H1 (cell line): ENCODE measurements at places on chromosomes 3 and 15. TPM values are rescaled to one million over a fixed set of nuclear protein-coding genes. Genes with fewer than 3 reads are reported as not detected.

Gene DPPA4
- total RNA-seq: 734 and 772 TPM in 2 replicates

Gene KBTBD13
- total RNA-seq: not detected in 2 replicates

- DNase-seq: no peak
Measured at GRCh38 chr3:12705981-12706380, 42.1 kb upstream of the RAF1 start.

DNA sequence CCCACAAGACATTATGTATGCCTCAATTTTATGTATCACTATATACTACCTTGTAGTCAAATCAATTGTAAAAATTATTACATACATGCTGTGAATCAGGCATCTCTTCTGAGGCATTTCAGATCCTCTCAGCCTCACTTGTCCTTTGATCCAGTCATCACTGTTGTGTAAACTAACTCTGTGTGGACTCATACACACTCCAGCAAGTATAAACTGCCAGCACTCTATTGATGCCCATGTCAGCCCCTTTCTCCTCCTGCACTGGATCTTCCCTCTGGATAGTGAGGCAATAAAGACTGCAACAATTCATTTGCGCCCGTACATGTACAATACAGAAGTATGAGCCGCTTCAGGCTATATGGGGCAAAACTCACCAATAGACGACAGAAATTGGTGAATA lies 364.7 kb upstream of the TGFBR2 start:
- DNase-seq: no peak

DNA sequence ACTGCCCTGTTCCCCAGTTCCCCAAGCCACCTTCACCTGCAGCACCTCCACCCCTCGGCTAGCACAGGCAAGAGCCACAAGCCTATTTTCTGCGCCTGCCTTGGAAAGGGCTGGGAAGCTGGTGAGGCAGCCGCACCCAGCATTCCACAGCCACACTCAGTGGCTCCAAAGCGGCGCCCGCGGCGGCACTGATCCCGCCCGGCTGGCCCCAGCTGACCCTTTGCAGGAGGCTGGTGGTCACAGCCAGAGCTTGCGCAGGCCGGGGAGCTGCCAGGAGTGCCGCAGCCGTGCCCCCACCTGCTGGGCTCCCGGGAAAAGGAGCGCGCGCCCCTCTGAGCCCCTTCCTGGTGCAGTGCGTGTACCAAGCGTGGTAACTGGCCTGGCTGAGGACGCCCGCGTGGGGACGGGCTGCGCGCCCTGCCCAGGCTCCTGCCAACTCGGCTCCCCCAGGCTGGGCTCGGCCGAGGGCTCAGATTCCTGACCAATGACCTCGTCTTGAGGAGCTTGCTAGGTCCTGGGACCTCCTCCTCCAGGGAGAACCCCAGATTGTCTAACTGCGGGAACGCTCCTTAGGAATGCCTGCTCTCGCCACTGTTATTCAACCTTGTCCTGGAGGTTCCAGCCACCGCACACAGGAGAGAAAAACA lies 13.3 kb downstream of the GRAMD2A start:
- DNase-seq: no peak

DNA sequence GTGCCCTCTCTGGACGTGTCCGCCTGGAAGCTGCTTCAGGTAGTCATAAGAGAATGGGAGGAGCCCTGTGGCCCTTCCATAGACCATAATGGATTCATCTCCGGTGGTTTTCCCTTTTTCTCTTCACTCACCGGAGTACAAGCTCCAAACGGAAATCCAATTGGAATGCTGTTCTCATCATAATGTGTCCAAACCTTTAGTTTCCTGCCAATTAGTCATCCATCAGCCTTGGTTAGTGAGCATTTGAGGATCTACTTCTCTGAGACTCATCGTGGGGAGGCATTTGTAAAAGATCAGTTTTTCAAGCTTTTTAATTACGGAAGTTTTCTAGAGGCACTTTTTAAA lies 34.9 kb downstream of the ABHD2 start:
- no peak for DNase-seq
